NCI-H1092 (cell line): ENCODE measurements at places on chromosomes 13 and 19.

- DNase-seq = no peak
These were observed 556 bp downstream of the TRIP10 start for GRCh38 chr19:6739883-6740588.

GRCh38 chr19:13102416-13102665 lies 317 bp downstream of the LYL1 start:
- DNase-seq = no peak

- DNase-seq = no peak
These were observed 11.9 kb upstream of the SPATA13 start for GRCh38 chr13:24148414-24149235.

GRCh38 chr19:48094129-48094854 lies 16.3 kb downstream of the PLA2G4C start:
- no peak for DNase-seq

- peak; percentile 69 for DNase-seq
These were observed 10.6 kb upstream of the SOX1 start for GRCh38 chr13:112056284-112056727.

DNA sequence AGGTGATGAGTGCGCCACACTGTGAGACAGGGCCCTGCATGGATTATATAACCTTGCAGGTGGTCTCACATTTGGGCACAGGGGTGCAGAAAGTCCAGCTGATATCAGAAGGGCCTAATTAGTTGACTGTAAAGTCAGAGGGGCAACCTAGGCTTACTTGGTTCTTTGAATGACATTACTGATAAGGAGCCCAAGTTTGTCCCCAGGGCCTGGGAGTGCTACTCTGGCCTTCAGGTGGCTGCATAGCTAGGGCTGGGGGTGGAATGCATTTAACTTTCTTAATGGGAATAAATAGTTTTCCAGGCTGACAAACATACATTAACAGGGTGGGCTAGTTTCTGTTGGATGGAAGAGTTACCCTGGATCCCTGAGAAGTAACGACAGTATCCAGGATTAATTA lies 3.3 kb downstream of the WDR87 start:
- DNase-seq = no peak

GRCh38 chr13:94328381-94329041 lies 151.0 kb downstream of the DCT start:
- no peak for DNase-seq

GRCh38 chr13:111256458-111256857 lies 64.0 kb upstream of the TEX29 start:
- DNase-seq = no peak

DNA sequence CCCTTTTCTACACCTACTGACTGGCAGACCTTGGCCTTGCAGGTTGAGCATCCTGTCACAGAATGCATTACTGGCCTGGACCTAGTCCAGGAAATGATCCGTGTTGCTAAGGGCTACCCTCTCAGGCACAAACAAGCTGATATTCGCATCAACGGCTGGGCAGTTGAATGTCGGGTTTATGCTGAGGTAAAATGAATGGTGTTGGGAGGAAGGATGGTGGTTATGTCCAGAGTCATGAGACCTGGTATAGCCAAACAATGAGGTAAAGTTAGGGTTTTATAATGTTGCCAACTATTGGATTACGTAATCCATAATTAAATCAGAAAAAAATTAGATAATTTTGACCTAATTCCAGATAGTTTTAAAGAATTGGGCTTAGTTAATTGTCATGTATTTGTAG lies 212.5 kb downstream of the PCCA start:
- DNase-seq = peak; percentile 85

DNA sequence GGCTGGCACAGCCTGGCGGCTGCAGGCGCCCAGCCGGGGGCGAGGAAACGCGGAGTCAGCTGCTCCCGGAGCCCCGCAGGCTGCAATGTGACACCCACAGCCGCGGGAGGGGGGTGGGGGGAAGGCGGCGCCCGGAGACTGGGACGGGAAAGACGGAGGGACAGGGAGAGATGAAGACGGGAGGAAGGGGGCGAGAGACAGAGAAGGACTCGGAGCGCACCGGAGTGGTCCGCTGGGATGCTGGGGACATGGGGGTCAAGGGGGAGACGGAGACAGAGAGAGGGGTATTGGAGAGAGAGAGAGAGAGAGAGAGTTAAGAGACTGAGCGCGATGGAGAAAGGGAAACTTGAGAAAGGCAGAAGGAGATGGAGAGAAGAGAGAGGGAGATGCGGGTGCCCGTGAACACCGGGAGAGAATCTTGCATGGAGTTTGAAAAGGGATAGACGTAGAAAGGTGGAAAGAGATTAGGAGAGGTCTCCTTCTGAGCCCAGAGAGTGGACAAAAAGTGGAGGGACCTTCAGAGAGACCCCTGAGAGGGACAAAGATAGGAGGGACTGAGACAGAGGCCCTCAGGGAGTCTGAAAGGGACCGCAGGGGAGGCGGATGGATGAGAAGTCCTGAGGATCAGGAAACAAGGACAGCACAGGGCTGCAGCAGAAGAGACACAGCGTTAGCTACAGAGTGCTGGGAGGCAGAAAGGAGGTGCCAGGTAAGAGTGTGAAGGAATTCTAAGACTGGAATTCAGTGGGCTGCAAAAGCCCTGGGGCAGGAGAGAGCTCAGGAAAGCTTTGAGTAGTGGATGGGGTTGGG lies 1.0 kb downstream of the SCN1B start:
- no peak for DNase-seq

GRCh38 chr13:21987793-21988192 lies 316.9 kb downstream of the FGF9 start:
- DNase-seq = no peak

DNA sequence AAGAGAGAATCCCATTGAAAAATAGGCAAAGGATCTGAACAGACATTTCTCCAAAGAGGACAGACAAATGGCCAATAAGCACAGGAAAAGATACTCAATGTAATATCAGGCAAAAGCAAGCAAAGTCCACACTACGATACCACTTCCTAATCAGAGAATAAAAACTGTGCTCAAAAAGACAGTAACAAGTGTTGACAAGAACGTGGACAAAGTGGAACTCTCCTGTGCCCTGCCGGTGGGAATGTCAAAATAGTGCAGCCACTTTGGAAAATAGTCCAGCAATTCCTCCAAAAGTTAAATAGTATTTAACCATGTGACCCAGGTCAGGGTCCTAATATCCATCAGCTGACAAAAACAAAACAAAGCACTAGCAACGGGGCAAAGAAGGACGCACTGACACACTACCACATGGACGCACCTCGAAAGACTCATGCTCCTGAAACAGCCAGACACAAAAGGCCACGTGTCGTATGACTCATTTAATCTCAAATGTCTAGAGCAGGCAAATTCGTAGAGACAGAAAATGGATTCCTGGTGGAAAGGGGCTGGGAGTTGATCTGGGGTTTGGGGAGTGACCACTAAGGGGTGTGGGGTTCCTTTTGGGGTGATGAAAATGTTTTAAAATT lies 5.2 kb downstream of the MIER2 start:
- DNase-seq = no peak

DNA sequence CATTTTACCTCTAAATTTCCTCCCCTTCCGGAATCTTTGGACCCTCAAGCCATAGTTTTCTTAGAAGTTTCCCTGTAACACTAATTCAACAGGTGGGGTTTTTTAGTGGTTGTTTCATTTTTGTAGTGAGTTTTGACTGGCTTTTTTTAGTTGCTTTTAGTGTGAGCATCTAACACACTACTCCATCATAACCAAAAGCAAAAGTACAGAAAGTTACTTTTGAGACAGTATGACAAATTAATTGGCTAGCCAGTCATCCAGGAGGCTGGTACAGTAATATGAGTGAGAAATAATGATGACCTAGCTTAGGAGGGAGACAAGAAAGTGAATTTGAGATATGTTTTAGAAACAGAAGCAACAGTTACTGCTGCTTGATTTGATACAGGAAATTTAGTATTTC lies 71.5 kb downstream of the DNAJC15 start:
- DNase-seq = no peak

GRCh38 chr13:42279080-42279479 lies 7.1 kb downstream of the AKAP11 start:
- no peak for DNase-seq

DNA sequence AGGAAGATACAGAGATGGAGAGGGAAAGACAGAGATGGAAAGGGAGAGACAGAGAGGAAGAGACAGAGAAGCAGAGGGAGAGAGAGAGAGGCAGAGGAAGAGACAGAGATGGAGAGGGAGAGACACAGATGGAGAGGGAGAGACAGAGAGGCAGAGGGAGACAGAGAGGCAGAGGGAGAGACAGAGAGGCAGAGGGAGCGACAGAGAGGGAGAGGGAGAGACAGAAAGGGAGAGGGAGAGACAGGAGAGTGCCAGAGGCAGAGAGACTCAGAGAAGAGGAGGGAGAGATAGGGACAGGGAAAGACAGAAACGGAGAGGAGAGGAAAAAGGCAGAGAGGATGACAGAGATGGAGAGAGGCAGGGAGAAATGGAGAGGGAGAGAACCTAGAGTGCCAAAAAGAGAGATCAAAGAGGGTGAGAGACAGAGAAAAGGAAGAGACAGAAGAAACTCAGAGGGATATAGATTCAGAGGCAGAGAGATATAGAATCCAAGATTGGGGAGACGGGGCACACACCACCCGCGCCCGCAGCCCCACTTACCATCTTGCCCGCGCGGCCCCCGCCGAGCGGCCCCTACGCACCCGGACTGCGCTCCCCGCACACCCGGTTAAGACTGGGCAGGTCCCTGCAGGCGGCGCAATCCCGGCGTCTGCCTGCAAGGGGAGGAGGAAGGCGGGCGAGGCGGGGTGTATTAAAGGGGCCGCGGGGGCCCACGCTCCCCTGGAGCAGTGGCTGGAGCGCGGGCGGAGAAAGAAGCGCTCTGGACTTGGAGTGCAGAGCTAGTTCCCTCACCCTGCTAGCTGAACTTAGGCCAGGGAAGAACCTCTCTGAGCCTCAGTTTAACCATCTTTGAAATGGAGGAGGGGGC lies 10.7 kb downstream of the TM6SF2 start:
- DNase-seq = no peak

DNA sequence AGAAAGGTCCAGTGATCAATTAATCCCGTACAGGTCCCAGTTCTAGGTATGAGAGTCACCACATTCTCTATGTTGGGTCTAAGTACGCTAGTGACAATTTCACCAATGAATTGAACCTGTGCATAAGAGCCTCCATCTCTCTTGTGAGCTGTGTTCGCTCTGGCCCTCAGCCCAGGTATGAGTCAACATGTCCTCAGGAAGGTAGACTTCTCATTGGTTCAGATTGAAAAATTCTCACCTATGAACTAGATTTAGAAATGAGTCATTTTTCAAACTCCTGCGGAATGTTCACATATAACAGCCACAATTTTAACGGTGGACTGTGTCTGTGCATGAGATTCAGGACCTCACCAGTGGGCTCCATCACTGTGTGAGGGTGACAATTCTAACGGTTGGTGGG lies 12.7 kb upstream of the ZNF43 start:
- no peak for DNase-seq

GRCh38 chr19:1407528-1408299 lies at the start of gene DAZAP1:
TSS of gene DAZAP1 (plus strand) at chr19:1407586. CDS start at chr19:1407774, 188 bp downstream.
- no peak for DNase-seq

GRCh38 chr13:42808341-42808940 lies 27.1 kb downstream of the FAM216B start:
- no peak for DNase-seq

- peak; percentile 72 for DNase-seq
These were observed 1.2 kb downstream of the CDC34 start for GRCh38 chr19:532561-533363.

DNA sequence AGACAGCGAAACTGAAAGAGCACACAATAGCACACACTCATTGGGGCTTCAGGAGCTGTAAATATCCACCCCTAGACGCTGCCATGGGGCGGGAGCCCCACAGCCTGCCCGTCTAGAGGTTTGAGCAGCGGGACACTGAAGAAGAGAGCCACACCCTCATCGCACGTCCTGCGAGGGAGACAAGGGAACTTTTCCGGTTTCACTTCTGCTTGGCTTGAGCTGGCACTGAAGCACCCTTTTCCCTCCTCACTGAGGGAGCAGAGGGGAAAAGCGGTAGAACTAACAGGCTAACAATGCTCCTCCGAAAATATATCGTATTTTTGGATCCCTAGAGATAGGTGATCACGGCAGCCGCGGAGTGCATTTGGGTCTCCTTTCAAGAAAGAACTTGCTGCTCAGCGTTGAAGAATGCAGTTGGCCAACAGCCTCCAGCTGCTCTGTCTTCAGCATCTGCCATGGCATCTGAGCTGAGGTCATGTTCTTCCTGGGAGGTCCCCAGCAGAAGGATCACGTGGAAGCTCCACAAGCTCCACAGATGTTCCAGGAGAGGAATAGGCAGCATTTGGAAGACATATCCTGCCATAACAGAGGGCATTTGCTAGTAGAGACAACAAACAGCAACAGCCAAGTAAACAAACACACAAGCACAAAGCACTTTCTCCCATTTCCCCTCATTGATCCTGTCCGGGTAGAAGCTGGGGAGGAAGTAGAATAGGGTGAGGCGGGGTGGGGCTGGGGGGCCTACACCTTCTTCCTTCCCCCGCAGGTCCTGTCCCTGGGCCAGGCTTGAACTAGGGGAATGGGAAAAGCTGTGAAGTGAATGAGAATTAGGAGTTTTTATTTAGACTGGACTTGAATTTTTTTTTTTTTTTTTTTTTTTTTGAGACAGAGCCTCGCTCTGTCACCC lies 44.8 kb upstream of the ALOX5AP start:
- DNase-seq = no peak

- no peak for DNase-seq
These were observed 38.4 kb upstream of the CYP4F8 start for GRCh38 chr19:15576526-15577156.

DNA sequence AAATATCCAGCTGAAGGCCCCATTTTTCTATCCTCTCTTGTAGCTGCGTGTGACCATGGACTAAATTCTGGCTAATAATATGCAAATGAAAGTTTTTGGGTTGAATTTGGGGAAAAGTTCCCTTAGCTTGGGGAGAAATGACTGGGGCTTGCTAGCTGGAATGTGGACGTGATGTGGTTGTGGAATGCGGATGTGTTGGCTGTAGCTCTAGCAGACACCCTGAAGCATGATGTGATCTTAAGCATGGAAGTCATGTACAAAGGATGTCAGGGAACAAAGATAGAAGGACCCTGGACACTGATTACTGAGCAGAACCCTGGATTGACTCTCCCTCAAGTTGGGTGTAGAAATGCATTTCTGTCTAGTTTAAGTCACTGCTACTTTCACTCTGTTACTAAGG lies 25.4 kb upstream of the SCEL start:
- no peak for DNase-seq

DNA sequence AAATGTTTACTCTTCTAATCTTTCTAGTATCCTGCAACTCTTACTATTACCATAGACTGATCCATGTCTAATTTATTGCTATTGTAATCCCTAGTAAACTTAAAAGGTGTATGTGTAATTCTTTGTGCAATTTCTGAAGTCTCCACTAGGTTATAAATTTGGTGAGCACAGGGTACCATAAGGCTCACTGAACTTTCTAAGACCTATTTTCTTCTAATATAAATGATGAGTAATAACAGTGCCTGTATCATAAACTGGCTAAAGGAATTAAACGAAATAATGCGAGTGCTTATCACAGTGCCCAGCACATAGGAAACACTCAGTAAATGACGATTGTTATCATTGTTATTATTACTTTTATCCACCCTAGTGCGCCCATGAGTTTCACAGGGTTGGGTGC lies 119.1 kb downstream of the KLF12 start:
- DNase-seq = no peak
